CD4-positive, alpha-beta T cell treated with Interleukin-4 for 4 hours (primary cell): ENCODE measurements at places on chromosomes 16 and 17.

DNA sequence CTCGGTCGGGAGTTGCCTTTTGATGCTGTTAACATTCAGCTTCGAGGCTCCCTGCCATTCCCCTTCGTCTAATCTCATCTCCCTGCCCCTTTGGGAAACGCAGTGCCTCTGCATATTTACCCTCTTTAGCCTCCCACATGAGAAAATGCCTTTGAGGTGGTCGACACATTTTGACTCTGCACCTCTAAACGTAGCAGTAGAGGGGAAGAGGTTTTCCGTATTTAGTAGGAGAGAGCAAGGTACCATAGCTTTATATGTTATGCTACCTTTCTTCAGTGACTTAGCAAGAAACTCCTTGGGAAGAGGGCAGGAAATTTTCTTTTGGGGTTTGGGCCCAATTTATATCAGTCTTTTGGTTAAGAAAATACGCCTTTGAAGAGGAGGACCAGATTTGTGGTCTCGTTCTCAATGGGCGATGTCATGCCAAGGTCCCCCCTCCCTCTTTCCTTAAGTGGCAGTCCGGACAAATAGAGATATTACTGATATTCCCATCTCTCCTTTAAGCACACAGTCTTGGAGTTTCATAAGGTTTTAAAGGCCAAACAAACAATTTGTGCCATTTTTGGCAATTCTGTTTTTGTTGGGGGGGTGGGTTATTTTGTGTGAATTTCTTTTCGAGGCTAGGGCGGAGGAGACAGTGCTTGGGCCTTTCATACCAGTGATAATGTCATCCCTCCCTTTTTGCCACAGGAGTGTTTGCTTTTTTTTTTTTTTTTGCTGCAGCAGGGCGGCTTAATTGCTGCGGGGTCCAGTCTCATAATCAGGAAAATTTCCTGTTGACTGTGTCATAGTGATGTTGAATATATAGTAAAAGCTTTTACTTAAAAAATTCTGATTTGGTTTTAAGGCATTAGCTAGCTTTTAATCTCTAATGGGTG is 1.5 kb downstream of the PAFAH1B1 start:
- no peak for DNase-seq

DNA sequence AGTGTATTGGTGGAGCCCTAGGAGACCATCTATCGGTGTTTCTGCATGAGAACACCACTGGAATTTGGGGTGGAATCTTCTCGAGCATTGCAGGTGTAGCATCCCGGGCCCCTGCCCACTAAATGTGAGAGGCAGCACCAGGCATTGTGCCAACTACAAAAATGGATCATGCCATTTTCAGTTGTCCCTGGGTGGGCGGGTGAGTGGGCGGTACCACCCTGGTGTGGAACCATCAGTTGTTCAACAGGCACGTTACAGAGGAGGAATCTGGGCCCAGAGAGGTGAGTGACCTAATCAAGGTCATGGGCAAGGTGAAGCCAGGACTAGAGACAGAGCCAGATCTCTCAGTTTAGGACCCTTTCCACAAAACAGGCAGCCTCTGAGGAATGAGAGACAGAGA is 8.8 kb downstream of the PIPOX start:
- no peak for DNase-seq

DNA sequence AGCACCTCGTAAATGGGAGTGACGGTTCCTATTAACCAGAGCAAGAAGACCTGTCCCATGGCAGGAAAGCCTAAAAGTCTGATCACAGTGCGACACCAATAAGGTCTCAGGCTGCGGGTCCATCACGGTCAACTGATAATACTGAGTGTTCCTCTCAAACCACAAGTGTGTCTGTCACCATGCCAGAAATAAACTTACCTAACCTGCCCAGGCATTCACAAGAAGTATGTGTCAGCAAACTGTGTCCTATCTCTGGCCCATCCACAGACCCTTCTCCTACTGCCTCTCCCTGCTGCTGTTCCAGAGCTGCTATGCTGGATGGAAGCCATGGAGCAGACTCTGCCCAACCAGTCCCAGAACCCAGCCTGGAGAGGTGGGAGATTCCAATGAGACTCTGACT is 73.5 kb downstream of the ZNF423 start:
- no peak for DNase-seq

- no peak for DNase-seq
Measured at GRCh38 chr16:48075398-48075797, 80.4 kb downstream of the ABCC12 start.

DNA sequence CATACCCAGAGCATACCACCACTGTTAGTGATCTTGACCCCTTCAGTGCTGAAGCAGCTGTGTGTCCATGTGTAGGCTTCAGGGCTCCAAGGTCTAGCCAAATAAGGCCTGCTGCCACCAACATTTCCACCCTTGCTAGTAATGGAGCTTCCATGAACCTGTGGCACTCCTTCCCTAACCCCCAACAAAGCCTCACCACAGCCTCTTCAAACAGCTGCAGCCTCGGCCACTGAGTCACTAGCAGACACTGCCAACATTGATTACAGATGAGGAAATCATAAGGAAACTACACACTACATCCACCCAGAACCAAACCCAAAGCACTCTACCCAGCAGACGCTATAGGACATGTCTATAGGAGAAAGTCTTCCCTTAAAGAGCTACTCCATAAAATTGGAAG is 610.7 kb downstream of the KCNJ2 start:
- DNase-seq: no peak

DNA sequence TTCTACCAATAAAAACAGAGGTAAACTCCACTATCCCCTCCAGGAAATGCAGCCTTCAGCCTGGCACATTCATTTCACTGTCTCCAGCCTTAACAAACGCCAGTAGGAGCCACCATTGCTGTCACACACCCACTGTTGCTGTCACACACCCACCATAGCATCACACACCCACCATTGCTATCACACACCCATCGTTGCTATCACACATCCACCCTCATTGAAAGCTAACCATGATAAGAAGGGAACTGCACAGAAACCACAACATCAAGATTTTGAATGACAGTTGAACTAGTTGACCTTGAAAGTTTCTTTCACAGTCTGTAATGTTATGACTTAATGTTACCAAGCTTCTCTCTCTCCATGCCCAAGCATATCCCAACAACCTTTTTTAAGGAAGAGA is 38.1 kb downstream of the SHCBP1 start:
- no peak for DNase-seq

GRCh38 chr16:77885571-77886295 is 97.4 kb downstream of the VAT1L start:
- DNase-seq: no peak
